ENCODE measurements at places on chromosomes 5 and 9. TPM values are rescaled to one million over a fixed set of nuclear protein-coding genes. Genes with fewer than 3 reads are reported as not detected.

The CDKN2A gene
- 128 TPM for total RNA-seq

The CD14 gene
- total RNA-seq: 0.38 TPM

The SGCD gene
- total RNA-seq: 5.8 TPM

The ANKRD31 gene
- total RNA-seq: 0.13 TPM

The IPPK gene
- total RNA-seq: 15.8 TPM

The IL4 gene
- not detected for total RNA-seq

The CCL21 gene
- total RNA-seq: not detected

The PCDHGA3 gene
- total RNA-seq: 0.56 TPM

The ANKRD20A1 gene
- total RNA-seq: 0.05 TPM

The HDHD3 gene
- 4.6 TPM for total RNA-seq

GRCh38 chr5:163565931-163566608 lies 60.7 kb downstream of the MAT2B start:
- DNase-seq: no peak

DNA sequence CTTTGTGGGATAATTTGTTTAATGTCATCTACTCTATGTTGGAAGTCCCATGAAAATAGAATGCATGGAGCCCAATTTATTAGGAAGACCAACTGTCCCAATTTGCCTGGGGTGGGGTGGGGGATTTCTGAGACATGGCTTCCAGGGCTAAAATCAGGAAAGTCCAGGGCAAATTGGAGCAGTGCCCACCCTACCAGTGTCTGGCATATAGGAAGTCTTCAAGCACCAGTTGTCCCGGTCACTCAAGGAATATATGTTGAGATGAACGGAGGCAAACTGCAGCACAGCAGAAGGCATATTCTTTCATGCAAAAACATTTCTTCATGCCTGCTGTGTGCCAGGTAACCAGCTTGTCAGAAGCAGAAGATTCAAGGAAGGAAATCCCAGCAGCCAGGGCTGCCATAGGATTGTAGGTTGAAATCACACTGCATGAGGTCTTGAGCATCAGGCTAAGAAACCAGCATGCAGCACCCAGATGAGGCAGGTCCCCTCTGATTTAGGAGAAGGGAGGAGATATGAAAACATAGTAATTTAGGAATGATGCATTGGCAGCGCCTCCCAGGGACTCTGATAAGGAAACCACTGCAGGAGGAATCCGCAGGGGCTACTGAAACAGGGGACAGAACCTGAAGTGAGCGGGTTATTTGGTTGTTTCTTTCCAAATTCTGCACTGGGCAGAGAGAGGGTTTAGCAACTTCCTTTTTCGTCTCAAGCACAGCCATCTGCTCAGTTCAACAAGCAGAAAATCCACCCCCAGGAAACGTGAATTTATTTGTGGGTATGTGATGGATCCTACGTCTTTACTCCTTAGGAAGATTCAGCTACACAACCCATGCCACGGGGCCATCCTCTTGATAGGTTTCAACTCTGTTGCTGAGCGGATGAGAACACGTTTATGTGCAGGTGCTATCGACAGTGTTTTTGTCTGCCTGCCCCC lies 112.6 kb upstream of the CPEB4 start:
- DNase-seq: peak; percentile 72

DNA sequence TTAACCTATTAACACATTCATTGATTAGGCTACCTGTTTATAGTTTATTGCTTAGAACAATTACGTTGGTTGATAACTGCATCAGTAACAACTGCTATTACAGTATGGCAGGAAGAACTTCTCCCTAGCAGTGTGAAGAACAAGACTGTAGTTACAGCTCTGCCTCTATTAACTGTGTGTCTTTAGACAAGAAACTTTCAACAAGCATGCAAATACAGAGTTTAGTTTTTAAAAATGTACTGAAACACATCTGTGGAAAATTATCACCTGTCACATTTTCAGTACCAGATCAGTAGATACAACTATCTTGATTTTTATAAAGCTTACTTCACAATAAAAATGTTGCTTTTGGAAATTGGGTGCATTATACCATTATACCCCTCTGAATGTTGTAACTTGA lies 22.2 kb downstream of the ELL2 start:
- DNase-seq: no peak

DNA sequence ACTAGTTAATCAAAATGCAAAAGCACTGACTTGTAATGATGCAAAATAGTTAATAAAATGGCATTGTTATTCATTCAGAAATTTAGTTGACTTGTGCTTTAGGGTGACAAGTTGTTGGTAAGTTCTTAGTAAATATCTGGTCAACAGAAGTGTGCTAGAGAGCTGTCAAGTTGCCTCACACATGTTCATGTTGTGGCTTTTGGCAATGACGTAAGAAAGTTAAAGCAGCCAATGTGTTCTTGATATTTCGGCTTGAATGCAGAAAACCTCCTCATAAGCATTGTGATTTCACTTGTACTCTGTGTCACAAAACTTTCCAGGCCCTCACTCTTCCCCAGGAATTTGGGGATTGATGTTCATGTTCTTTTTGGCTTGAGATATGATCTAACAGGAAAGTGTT lies 626.7 kb downstream of the PRR16 start:
- no peak for DNase-seq

- DNase-seq: no peak
These were observed 17.9 kb upstream of the TNIP1 start for GRCh38 chr5:151098768-151099121.

- DNase-seq: no peak
These were observed 68.6 kb downstream of the VCAN start for GRCh38 chr5:83540105-83540504.

- DNase-seq: no peak
These were observed 23.0 kb downstream of the AMBP start for GRCh38 chr9:114055061-114055460.

GRCh38 chr9:114249424-114250234 lies 73.3 kb upstream of the ORM1 start:
- no peak for DNase-seq

- no peak for DNase-seq
These were observed 2229.2 kb upstream of the C9orf72 start for GRCh38 chr9:29802454-29802853.

DNA sequence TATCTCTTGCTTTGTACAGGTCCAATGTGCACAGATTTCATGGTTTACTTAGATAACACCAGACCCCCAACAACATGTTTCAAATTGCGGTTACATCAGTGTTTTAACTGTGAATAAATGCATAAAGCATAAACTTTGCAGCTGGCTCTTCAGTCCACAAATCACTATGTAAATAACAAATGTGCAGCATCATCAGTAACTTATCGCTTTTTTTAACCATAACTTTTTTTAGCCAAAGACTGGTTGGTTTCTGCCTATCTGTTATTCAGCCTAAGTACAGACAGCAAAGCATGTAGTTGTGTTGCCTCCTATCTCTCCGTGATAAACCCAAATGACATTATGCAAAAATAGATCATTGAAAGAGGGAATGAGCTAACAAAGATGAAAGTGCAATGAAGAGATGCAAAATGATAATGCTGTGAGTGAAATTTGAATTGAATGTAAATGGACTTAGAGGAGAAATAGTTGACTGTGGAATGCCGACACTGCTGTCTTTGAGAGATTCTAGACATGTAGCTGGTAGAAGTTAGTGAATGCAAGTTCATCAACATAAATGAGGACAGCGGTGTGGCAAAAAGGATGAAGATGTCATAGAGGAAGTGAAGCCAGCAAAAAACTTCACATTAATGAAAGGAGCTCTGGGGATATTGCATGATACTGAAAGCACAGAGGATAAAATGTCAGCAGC lies 108.8 kb downstream of the PDE8B start:
- no peak for DNase-seq

DNA sequence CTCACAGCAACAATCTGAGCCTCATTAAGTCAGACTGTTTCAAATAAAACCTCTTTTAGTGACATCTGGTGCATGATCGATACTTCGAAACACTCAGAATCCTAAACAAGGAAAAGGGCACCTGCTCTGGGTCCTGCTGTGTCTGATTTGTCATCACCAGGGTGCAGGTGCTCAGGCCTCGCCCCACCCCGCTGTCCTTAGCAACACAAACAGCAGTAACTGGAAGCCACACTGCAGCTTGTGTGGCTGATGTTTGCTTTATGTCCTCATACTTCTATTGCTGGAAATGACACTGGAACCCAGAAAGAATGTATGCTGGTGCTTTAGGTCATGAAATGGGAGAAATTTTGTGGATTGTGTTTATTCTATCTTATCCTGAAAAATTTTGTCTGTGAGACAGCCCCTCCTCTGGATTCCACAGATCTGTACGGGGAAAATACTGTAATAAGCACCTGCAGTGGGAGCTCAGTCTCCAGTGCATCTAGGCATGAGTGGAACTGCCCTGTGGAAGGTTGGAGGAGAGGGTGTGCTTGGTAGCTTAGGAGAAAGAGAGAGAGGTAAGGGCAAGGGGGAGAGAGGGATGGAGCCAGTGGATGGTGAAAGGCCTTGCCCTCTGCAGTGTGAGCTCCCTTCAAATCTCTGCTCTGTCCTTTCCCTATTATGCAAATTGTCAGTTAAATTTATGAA lies 284.2 kb downstream of the SMARCA2 start:
- DNase-seq: no peak

GRCh38 chr5:9604416-9604815 lies 25.7 kb downstream of the TAS2R1 start:
- DNase-seq: no peak

DNA sequence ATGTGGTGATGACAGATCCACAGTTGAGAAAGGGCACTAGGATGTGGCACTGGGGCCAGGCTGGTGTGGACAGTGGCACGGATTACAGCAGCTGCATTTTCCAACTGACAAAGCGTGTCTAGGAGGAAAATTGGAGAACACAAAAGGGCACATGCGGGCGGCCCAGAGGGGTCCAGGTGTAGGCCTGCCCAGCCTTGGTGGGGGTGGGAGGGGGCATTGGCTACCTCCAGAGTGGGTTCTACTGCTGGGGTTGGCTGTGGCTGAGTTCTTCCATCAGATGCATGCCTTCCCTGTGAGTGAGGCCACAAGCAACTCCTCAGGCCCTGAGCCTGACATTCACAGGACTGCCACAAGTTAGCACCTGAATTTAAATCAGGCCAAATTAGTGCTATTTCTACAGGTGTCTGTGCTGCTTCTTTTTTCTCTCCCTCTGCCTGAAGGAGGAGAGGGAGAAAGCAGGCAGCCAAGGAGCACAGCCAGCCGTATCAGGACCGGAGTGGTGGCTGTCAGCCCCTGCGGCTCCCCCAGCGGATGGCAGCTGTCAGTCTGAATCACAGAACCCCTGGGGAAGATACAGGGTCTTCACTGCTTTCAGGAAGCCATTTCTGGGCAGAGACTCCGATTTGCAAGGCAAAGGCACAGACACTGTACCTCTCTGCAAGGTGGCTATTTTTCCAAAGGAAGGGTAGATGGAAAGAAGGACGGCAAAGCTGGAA lies 464.2 kb downstream of the SPOCK1 start:
- DNase-seq: no peak

GRCh38 chr9:136899196-136899595 lies 12.9 kb downstream of the TRAF2 start:
- no peak for DNase-seq

DNA sequence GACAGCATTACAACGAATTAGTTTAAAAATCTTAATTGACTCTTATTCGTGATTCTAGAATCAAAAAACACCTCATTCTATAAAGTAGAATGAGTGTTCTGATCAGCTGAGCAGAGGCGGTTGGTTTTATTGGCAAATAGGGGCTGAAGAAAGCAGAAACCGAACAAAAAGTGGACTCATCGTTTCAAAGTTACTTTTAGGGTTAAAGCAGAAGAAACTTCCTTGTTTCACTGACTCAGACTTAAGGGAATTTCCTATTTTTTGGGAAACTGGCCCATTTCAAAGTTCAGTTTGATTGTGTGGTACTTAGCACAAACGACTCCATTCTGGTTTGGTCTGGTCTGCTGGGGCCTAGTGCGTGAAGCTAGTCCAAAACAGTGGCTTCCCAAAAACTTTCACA lies 862 bp upstream of the NDUFB6 start:
- no peak for DNase-seq

DNA sequence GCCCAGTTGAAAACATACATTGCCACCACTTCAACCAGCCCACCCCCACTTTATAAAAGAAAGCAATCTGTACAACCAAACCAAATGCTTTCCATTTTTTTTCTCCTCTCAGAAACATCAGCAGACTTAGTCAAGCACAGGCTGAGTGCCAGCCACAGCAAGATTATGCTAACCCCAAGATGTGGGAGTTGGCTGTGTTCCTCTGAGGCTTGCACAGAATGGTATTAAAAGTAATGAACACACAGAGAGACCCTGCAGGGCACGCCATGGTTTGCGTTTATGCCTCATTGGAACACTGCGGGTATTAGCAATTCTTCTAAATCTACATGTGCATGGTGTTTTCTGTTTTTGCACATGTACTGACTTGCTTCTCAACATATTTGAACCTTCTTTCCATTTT lies 419.9 kb upstream of the GRAMD2B start:
- DNase-seq: no peak

- no peak for DNase-seq
These were observed 2.1 kb downstream of the ADAMTS2 start for GRCh38 chr5:179343021-179343718.
